ENCODE measurements at places on chromosomes 3 and 15. TPM values are rescaled to one million over a fixed set of nuclear protein-coding genes. Genes with fewer than 3 reads are reported as not detected.

Gene UCN2
- polyA plus RNA-seq = not detected

Gene ATP8B4
- 1.3 TPM for polyA plus RNA-seq

Gene NME9
- polyA plus RNA-seq = 0.13 TPM

Gene B3GALNT1
- polyA plus RNA-seq = 4.3 TPM

Gene SLMAP
- 32.7 TPM for polyA plus RNA-seq

Gene PRICKLE2
- 2.5 TPM for polyA plus RNA-seq

Gene WNT7A
- 0.01 TPM for polyA plus RNA-seq

Gene TMEM207
- 1.6 TPM for polyA plus RNA-seq

Gene CX3CR1
- not detected for polyA plus RNA-seq

Gene GASK1A
- 2.4 TPM for polyA plus RNA-seq

Gene SNRK
- polyA plus RNA-seq = 17.2 TPM

DNA sequence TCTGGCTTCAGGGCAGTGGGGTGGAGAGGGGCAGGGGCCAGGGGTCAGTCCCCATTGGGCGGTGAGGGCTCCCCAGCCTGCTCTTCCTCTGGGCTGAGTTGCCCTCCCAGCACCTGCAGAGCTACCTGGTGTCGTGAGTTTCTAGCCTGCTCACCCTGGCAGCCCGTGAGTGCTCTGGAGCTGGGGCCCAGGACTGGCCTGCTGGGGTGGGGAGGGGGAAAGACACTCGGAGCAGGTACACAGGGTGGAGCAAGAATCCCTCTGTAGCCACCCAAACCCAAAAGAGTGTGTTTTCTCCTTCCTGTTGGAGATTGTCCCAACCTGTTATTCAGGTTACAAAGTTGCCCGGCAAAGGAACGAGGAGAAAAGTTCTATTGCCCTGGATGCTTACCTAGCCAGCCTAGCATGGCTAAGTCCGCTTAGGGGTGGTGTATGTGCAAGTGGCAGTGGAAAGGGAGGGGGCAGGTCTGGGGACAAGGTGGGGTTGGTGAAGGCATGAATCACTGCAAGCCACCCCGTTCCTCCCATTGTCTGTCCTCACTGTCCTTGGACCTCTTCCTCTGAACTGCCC, 8.9 kb downstream of the FAM3D start:
- DNase-seq = peak; percentile 64

GRCh38 chr3:121063628-121064027, 155.6 kb downstream of the STXBP5L start:
- no peak for DNase-seq

DNA sequence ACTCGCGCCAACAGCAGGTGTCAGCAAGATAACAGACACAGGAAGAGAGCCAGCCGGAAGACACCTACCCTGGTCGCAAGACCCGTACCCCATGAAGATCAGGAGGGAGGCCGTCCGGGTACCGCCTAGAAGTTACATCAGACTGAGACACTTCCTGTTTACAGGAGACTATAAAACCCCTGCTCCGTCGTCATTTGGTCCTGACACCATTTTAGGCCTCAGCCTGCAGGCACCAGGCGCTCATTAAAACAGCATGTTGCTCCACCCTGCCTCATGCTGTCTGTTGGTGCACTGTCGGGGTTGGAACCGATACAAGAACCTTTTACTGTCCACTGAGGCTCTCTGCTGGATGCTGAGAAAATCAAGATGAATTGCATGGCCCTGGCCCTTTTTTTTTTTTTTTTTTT, 15.6 kb upstream of the PRTG start:
- no peak for DNase-seq

DNA sequence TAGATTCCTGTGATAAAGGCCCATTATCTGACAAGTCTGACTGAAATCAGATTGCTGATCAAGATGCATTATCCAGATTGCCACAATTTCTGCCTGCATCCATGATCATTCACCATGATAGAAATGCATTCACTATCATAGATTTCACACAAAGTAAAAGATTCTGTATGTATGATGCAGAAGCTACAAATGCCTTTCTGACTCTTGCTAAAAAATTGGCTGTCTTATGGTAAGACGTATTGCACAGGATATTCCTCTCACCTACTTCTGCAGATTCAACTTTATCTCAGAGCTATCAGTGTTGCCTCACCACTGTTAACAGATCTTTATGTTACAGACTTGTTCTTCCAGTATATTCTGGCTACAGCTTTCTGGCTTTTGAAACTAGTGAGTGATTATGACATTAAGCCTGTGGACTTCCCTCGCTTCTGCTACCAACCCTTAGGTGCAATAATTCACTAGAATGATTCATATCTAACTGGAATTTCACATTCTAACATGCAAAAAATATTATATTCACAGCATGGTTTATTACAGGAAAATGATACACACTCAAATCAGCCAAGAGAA, 955.3 kb downstream of the EPHA3 start:
- DNase-seq = no peak

- no peak for DNase-seq
Measured at GRCh38 chr15:27770769-27771554, 328.2 kb downstream of the OCA2 start.

DNA sequence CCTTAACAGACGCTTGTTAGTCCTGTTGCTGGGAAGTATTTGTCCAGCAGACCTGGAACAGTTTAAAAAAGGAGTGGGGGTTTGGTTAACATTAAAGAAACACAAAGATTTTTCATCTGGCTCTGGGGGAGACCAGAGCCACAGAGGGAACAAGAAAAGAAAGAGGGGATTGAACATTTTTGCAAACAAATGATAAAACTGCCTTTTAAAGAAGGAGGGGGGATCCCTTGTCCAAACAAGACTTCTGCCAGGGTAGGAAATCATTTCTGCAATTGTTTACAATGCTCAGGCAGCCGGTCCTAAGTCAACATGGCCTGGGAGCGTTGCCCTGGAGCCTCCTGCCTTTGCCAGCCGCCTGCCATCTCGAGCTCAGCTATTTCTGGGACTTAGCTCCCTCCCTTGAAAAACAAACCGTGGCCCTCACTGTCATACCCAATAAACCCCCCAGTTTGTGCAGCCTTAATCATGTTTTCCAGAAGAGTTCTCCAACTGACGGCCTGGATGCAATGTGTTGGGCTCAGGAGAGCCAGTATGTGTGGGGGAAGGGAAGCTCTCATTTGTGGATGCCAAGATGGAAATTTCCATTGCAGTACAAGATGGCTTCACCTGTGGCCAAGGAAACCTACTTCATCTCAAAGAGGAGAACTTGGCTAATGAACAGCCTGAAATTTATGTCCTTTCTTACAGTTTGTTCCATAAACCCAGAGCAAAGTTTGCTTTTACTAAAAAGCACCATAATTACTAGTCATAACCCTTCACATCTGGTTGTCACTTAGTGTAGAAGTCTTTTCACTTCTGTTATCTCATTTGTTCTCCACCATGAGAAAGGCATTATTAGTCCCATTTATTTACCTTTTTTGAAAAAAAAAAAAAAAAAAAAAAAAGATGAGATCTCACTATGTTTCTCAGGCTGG, 75.9 kb upstream of the RNU6-1 start:
- DNase-seq = peak; percentile 57

DNA sequence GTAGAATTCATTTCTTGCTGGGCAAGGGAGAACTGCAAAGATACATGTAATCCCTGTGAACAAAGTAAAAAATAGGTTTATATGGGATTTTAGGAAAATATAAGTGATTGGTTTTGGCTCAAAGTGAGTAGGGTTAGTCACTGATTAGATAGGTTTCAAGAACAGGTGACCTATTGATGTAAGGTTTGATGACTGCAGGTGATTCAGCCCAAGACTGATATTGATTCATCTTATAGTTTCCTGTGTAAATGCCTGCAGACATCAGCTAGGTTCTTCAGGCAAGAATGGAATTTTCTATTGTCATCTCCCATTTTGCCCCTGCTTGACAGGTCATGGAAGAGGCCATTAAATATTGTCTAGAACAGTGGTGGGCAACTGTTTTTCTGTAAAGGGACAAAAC, 23.9 kb upstream of the ARID3B start:
- DNase-seq = no peak

GRCh38 chr3:169240786-169241486, 422.6 kb downstream of the MECOM start:
- DNase-seq = no peak

DNA sequence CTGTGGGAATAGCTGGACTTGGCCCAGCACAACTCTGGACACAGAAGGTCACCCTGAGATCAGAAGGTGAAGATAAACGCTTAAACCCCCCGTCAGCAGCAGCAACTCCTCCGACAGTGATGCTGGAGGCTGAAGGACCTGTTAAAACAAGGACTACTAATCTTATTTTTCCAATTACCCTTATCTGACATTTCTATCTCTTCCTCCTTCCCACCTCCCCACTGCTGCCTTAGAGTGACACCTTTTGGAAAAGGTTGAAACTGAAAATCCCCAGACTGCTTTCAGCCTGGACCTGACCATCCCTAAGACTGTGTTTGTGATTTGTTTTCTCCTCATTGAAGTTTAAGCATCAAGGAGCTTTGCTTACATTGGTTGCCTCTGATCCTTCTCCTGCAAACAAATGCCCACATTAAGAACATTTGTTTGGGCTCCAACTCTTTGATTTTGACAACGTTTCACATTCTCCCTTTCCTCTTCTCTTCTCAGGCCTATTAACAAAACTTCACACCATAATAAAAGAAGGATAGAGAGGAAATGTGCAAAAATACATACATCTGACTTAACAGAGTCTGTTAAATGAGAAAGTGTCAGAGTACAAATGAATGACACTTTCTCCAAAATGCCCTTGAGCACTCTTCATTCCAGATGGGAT, 410.6 kb upstream of the WNT5A start:
- DNase-seq = no peak

DNA sequence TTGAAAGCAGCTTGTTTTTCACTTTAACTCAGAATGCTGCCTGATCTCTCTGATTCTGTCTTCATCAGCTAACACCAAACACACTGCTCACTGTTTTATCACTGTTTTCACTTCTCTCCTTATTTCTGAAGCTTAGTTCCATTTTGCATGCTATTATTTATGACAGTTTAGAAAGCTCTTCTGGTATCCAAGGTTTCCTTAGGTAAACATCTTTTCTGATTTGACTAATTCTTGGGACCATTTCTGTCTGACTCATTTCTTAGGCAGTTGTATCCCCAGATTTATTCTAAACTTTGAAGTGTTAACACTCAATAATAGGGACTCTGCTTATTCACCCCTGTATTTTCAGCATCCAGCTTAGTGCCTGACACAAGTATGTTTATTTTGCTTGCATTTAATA, 167.7 kb downstream of the BCHE start:
- no peak for DNase-seq

DNA sequence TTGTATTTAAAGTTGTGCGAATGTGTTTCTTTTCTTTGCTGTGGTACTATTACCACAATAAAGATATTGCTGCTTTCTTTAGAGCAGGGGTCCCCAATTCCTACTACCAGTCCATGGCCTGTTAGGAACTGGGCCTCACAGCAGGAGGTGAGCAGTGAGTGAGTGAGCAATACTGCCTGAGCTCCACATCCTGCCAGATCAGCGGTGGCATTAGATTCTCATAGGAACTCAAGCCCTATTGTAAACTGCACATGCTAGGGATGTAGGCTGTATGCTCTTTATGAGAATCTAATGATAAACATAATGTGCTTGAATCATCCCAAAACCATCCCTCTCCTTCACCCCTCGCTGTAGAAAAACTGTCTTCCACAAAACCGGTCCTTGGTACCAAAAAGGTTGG, 41.6 kb downstream of the DMXL2 start:
- DNase-seq = no peak

DNA sequence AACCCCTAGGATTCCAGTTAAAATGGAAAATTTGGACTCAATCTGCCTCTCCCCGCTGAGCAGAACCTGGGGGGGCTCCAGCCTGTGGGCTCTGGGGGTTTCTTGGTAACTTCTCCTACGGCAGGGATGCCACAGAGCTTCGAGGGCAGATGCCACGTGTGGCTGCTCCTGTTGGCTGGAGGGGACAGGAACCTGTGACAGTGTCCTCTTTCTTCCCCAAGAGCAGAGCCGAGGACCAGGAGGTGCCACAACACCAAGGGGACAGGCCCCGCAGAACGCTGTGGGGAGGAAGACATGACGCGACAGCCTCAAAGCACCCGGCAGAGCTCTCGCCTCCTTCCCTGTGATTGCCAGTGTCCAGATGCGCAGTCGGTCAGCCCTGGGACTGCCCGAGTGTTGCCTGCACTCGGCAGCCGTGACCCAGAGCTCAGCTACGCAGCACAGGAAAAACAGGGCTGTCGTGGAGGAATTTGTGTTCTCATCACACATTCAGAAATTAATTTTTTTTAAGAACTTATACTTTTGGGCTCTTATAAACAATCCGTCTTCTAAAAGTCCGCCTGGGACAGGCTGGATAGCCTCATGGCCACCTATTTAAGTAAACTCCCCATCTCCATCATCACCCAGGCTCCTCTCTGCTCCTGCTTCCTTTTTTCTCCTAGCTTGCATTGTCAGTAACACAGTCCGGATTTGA, 131.9 kb upstream of the MEF2A start:
- no peak for DNase-seq

DNA sequence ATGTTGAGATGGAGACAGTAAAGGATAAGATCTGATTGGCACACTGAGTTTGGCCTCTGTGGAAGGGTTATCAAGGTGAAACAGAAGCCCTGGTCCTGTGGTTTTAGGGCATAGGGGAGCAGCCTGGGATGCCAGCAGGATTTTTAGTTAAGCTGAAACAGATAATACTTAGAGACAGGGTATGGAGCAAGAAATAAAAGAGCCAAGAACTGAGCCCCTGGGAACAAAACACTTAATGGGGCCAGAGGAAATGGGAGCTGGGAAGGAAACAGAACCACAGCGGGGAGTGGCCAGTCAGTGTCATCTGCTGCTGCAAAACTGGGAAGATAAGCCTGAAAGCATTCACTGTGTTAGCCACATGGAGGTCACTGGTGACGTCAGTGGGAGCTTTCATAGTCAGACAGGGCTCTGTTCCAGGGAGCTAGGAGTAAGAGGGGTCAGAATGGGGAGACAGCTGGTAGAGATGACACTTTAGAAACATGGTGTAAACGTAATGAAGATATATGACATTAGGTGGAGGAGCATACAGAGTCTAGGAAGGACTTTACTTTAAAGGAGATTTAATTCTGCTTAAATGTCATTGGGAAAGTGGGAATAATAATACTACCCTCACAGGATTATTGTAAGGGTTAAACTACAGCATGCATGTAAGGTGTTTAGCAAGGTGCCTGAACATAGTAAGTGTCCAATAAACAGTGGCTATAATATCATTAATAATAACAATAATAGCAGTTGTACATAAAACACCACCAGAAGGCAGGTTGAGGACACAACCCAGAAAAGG, 172.7 kb upstream of the CTNNB1 start:
- DNase-seq = peak; percentile 11

DNA sequence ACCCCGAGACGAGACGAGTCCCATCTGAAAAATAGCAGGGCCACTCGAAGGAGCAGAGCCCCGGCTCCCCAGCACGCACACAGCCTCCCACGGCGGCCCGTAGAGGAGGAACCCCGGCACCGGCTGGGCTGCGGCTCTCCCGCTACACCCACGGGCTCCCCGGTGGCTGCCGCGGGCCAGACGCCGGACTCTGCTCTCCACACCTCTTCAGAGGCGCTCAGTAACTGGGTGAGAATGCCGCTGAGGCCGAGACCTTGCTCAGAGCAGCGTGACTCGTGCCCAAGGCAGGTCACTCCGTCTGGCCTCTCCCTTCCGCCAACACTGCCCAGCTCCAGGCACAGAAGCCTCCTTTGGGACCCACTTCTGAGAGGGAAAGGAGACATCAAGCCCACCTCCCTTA, 34.4 kb downstream of the TNK2 start:
- DNase-seq = peak; percentile 36

Data from small intestine (tissue), 16 donors.